ENCODE measurements at places on chromosomes 6 and 20.

- DNase-seq: no peak
Measured at GRCh38 chr6:108484016-108484415, 76.7 kb upstream of the FOXO3 start.

- DNase-seq: no peak
Measured at GRCh38 chr6:36327226-36327918, 9.3 kb downstream of the BNIP5 start.

- no peak for DNase-seq
Measured at GRCh38 chr6:67433124-67433523, 1202.0 kb upstream of the ADGRB3 start.

DNA sequence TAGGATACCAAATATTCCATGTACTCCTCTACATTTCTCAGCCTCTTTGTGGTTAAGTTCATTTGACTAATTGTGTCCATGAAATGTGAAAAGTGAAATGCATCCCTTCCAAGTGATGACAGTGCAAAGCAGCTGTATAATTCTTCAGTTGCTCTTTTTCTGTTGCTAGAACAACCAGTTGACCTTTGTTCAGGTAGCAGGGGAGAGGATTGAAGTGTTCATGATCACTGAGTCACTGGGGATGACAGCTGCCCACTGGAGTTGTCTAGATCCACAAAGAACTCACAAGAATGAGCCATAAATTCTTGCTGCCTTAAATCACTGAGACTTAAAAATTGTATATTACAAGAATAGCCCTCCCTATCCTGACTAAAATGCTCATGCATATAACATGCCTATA lies 254.6 kb downstream of the EPHA7 start:
- DNase-seq: no peak

- no peak for DNase-seq
Measured at GRCh38 chr6:105769987-105770386, 316.1 kb upstream of the PRDM1 start.

DNA sequence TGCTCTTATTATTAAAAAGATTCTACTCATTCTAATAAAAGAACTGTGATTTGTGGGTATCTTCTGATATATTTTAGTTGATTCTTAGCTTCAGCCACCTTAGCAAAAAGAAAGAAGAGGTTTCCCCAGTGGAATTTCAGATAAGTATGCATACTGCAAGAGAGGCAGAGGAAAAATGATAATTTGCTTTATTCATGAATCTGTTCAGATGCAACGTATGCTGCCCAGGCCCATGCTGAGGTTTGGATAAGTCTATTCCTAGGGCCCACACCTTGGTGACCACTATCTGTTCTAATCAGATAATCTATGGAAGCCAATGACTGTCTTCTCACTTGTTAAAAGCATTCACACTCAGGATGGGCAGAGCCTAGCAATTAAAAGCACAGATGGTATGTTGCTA lies 194.0 kb downstream of the HIVEP2 start:
- no peak for DNase-seq

DNA sequence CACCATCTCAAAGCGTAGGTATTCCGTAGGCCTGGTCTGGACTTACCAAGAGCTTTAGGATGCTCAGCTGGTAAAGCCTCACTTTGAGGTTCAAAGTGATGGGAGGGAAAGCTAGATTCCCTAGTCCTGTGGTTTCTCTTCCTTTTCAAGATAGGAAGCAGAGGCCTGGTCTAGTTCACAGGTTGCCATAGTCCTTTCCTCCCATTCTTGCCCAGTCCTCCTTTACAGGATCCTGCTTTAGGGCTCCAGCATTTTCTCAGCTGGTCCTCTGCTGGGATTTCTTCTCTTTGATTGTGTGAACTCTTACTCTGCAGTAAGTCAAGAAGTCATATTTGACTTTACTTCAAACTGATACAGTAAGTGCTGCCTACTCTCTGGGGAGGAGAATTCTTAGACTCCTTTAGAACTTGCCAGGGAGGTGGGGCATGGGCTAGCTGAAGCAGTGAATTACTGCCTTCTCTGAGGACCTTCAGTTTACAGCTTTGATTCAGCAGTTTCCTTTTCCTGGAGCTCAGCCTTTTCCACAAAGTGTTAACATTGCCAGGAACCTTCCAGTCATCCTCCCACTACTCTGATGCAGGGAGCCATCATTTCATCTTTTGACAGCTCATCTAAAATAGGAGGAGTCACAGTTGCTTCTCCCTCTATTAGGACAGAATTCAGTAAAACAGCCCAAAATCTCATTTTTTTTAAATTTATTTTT lies 42.8 kb upstream of the PLCG1 start:
- no peak for DNase-seq

GRCh38 chr6:303263-303662 lies 11.0 kb downstream of the DUSP22 start:
- DNase-seq: no peak

- DNase-seq: no peak
Measured at GRCh38 chr6:130674604-130675003, 152.6 kb upstream of the SMLR1 start.

DNA sequence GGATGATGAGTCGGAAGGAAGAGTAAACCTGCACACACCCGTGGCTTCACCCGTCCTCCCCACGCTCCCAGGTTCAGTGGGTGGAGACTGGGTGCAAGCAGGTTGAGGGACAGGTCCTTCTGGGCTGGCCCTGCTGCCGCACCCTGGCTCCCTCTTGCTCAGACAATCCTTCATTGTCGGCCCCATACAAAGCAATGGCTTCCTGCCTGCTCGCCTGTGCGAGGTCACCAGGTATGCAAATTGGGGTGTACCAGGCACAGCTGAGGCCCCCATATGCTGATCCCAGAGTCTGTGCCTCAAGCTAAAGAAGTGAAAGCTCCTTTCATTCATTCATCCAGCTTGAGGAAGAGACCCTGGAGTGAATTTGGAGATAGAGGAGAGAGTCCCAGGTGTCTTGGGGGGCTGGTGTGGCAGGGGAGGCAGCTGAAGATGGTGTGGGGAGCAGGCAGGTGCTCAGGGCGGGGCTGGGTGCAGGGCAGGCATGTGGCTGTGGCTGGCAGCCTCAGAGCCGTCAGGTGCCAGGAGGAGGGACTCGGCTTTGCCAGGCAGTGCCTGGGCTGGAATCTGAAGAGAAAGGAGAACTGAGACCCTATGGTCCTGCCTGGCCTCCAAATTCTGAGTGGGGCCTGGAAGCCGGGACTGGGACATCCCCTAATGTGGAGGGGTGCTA lies 4.7 kb downstream of the SLCO4A1 start:
- no peak for DNase-seq

- no peak for DNase-seq
Measured at GRCh38 chr20:9515741-9516233, 1.4 kb downstream of the LAMP5 start.

DNA sequence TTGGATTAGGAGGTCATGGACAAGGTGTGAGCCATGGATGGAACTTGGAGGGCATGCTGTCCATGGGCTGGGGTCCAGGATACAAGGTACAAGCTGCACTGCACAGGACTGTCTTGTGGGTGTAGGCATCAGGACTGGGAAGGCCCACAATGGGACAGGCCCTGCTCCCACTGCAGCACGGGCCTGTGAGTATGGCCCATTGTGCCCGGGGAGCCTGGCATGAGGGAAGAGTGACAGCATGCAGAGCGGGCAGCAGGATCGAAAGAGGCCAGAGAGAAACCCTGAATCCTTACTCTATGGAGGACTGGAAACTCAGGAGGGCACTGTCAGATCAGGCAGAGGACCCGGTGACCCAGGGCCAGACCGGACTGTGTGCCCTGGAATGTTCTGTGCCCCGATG lies 211.3 kb downstream of the PREX1 start:
- no peak for DNase-seq

Data from AG04449 (cell line).